H1 (cell line): ENCODE measurements at places on chromosomes 1 and 21.

DNA sequence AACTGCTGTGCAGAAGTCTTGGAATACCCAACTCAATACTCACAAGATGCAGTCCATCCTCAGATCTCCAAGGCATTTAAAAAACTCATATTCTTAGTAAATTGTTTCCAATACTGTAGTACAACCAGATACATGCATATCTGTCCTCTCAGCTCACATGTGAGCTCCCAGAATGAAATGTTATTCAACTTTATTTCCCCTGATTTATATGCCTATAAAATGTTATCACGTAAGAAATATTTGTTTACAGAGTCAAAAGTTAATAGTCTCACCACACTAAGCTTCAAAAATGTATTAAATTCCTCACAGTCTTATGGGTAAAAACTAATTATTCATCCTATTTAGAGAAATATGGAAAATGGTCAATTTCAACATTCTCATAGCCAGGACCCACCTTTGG, 56.6 kb downstream of the LTN1 start:
- no peak for DNase-seq

DNA sequence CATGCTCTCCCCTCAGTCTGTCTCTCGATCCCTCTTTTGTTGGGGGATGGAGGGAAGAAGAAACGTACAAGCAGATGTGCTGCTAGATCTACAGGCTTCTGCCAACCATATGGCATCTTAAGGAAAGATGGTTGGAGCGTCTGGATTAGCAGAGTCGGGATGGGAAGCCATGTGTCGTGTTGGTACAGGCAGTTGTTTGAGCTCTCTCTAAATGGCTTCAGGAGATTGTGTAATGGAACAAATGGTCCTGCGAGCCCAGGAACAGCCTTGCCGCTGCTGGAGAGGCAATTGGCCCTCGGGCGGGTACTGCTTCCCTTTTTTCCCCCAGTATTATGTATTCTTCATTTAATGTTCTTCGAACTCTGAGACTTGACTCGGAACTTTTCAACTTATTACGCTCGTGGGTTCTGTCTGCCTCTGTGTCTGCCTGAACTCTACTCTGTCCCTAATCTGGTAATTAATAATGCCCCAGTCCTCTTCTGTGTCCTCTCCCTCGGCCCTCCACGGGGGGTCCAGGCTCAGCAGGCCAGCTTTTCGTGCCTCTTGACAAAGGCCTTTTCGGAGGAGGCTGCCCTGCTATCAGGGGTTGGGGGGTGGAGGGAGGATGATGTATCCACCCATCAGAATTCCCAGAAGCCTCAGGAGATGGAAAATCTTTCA, 215.3 kb downstream of the SDCCAG8 start:
- DNase-seq: no peak

- DNase-seq: no peak
Measured at GRCh38 chr1:87284456-87285240, 44.0 kb upstream of the LMO4 start.

- DNase-seq: no peak
Measured at GRCh38 chr1:227946624-227947385, 927 bp downstream of the WNT9A start.

DNA sequence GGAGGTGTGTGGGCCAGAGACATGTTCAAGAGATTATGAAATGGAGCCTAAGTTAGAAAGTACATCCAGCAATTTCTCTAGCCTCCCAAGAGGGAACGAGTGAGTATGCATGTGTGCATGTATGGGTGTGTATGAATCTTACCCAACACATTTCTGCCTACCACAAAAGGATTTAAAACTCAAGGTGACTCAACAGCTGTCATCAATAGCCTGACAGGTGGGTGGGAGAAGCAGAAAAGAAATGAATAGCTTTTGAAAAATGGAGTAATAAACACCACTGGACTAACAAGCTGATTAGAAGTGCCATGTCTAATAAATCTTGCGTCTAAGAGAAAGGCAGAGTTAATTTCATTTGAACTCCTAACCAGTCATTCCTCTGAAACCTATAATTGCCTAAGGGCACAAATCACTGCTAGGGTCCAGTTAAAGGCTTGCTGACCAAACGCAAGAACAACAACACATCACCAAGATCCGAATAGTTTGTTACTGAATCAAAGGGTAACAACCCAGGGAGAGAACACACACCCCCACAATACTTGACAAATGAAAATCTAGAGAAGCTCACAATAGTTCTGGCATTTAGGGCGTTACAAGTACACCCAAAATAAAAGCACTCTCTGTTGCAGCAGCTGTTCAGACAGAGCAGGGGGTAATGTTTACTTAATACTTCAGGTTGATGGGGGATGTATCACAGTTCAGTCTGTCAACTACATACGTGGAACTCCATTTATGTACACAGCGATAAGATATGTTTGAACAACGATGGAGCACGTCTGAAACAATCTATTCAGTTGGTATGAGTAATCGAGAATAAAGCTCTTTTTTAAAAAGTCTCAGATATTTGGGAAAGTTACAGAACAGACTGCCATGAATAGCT, 1.4 kb downstream of the KIAA0319L start:
- DNase-seq: no peak

- no peak for DNase-seq
Measured at GRCh38 chr1:203121186-203122015, 6.1 kb upstream of the ADORA1 start.

DNA sequence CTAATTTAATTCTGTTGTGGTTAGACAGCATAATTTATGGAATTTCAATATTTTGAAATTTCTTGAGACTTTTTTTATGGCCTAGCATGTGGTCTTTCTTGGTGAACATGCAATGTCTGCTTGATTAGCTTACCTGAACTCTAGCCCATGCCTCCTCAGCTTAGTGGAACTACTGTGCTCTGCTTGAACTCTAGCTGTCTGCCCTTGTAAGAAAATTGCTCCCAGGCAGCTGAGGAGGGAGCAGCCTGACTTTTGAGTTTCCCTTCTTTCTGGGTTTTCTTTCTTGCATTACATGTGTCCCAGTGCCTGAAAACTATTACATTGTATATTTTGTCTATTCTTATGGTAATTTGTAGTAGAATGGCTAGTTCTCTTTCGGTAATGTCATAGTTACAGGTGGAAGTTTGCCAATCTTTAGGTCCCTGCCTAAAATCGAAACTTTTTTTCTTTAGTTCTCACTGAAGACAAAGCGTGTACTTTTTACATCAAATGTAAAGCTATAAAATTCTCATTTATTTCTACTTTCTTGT, 105.3 kb downstream of the MAST2 start:
- no peak for DNase-seq

DNA sequence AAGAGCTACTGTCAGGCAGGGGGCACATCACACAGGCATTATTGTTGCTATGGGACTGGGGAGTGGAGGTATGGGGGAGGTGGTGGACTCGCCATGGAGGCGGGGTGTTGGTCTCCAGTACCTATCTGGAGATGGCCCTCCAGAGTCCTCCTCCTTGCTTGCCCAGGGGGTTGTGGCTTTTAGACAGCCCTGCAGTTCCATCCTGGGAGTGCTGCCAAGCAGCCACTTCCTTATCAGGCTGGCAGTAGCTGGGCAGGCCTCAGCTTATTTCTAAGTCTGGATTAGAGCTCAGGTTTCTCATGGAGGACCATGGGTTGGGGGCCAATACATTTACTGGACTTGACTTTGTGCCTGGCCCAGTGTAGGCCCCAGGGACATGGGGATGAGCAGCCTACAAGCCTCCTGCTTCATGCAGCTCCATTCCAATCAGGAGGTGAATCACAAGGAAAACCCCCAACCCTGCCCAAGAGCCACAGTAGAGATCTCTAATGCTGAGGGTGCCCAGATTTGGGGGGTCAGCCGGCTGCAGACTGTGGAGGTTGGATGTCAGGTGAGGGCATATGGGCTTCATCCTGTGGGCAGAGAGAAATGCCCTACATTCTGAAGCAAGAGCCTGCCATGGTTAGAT, 210.7 kb upstream of the EDN2 start:
- DNase-seq: no peak
